ENCODE measurements at places on chromosomes 2 and 18. TPM values are rescaled to one million over a fixed set of nuclear protein-coding genes. Genes with fewer than 3 reads are reported as not detected.
A peak's percentile ranks its signal among the peaks of the same experiment; 100 is the strongest.

The SPDYA gene
- total RNA-seq: 1.2 TPM

DNA sequence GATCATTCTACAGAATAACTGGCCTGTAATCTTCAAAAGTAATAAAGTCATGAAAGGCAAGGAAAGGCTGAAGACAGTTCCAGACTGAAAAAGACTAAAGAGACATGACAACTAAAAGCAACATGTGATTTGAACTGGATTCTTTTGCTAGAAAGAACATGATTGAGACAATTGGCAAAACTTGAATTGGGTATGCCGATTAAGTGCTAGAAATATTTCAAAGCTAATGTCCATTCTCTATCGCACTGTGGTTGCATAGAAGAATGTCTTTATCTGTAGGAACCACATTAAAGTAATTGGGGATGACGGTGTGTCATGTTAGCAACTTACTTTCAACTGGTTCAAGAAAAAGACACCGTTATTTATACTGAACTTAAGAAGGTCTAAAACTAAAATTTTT lies 98.5 kb downstream of the EXOC6B start:
- no peak for DNase-seq

- no peak for DNase-seq
These were observed 19.9 kb downstream of the TRAPPC12 start for GRCh38 chr2:3399381-3399780.

The PUS10 gene
- total RNA-seq: 5.6 TPM

DNA sequence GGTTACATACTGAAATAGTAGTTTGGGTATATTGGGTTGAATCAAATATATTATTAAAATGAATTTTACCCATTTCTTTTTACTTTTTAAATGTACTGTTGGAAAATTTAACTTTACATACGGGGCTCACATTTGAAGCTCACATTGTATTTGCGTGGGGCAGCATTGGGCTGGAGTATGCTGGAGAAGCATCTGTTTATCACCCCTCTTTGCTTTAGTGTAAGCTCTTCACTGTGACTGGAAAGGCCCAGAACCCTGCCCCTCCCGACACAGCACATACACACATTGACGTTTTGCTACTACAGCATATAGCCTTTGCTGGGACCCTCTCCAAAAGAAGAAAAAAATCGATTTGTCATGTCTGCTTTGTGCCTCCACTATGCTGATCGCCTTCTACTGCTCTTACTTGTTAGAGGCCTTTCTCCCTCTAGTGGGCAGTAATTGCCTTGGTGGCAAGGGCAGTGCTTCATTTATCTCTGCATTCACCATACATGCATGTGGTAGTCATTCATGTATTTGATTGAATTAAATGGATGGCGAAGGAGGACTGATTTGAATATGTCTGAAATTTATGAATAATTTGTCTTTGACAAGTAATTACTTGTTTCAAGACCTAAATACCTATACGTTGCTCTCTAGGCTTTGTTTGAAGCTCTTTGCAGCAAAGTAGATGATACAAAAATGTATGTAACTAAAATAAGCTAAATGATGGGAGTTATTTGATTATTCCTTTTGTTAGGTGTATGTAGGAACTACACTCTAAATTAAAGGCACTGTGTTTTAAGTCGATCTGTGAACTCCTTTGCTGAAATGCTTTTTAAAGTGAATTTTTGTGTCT lies 37.4 kb downstream of the VAPA start:
- DNase-seq: peak; percentile 55

DNA sequence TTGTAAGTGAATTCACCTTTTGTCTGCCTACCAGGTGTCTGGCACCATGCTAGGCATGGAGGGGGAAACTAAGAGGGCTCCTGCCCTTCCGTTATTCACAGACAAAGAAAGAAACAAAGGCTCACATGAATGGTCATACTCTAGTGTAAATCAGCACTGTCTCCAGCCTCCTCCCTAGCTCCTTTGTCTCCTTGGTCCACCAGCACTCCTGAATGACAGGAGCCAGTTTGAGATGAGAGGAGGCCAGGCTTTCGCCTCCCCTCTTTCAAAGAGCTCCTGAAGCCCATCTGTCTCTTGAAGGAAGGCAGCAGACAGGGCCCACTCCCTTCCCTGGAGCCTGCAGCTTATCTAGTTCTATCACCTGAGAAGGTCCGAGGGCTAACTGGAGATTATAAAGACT lies 18.7 kb downstream of the SATB2 start:
- DNase-seq: no peak

DNA sequence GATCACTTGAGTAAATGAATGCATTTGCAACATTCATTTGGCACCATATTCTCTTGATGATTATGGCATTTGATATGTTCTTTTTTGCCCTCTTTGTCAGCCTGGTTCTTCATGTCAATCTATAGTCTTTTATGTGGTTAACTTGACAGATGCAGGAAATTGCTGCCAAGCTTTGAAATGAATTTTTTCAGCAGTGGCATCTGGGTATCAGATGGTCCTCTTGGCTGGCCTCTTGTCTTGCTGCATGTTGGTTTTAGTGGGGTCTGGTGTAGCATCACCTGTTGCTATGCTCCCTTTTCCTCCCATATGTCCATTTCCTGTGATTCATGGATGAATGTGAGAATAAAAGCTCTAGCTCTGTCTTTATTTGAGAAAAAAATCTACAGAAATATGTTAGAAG lies 119.9 kb downstream of the DPP4 start:
- DNase-seq: no peak

The SPEG gene
- total RNA-seq: 56.6 TPM

DNA sequence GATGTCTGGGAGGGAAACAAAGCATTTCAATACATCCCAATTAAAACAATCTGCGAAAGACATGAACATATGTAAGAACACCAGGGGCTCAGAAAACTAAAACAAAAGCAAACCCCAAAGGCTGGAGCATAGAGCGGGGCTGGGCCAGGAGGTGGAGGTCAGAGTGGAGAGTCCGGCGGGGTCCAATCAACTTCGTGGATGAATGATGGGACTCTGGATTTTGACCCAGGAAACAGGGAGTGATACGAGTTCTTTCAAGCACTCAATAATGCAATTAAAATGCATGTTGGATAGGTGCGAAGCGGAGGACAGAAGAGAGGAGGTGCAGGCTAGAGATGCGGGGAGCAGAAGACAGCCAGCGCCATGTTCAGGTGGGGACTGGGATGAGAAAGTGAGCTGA lies 200.7 kb upstream of the PXDN start:
- no peak for DNase-seq

- peak; percentile 50 for DNase-seq
These were observed 103.4 kb downstream of the SEPTIN10 start for GRCh38 chr2:109510136-109511028.

- no peak for DNase-seq
These were observed 422.7 kb downstream of the TGIF1 start for GRCh38 chr18:3872641-3873040.
